Amygdala (tissue), 56 donors: ENCODE measurements at places on chromosomes 11 and 22.
A peak's percentile ranks its signal among the peaks of the same experiment; 100 is the strongest.

- DNase-seq, result no peak
These were observed 22.1 kb upstream of the SYT7 start for GRCh38 chr11:61602775-61603569.

- DNase-seq, result no peak
These were observed 49.6 kb downstream of the BARX2 start for GRCh38 chr11:129425214-129425613.

- DNase-seq, result no peak
These were observed 3.1 kb upstream of the ARHGEF12 start for GRCh38 chr11:120332822-120333716.

DNA sequence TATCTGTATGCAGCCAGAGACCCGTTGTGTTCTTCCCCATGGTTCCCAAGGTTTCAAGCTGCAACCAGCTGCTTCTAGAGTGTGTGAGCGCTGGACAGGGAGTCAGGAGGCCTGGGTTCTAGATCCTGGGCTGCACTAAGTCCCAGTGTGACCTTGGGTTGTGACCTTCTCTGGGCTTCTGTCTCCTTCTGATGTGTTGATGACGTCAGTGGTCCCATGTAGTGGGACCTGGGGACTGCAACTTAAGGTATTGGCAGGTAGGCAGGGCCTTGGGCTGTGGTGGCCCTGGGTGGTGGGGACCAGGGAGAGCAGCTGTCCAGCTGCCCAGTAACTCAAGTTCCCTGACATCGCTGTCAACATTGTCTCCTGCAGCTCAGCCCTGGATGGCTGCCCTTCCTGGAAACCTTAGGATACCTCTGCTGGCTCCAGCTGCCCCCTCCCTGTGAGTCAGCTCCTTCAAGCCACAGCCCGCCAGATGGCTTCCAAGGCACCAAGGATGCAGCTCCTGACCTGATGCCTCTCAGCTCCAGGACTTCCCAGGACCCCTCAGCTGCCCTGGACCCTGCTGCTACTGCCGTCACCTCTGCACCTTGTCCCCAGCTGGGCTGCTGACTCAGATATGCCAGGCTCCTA lies 1.3 kb upstream of the PVALB start:
- DNase-seq, result no peak

GRCh38 chr11:108558222-108558621 lies 35.3 kb downstream of the EXPH5 start:
- DNase-seq, result no peak

DNA sequence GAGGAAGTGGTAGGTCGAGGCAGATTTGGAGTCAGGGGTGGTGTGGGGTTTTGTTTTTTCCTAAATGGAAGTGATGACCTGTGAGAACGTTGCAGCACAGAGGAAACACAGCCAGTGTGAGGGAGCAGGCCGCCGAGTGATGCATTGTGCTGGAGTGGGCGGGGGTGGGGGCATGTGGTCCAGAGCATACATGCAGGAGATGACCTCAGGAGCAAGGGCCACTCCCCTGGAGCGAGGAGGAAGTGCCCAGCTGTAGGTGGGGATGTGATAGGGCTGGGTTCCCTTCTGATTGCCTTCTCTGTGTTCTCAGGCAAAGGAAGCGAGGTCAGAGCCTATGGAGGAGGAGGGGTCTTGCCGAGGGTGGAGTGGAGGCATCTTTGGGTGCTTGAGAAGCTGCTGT lies 81.4 kb downstream of the PPP6R3 start:
- DNase-seq, result no peak

GRCh38 chr22:49900441-49901230 lies 17.6 kb downstream of the ALG12 start:
- DNase-seq, result no peak

GRCh38 chr11:3160252-3161031 lies 4.7 kb downstream of the OSBPL5 start:
- peak; percentile 90 for DNase-seq

GRCh38 chr11:27718346-27718862 lies 18.1 kb upstream of the BDNF start:
- DNase-seq, result no peak

DNA sequence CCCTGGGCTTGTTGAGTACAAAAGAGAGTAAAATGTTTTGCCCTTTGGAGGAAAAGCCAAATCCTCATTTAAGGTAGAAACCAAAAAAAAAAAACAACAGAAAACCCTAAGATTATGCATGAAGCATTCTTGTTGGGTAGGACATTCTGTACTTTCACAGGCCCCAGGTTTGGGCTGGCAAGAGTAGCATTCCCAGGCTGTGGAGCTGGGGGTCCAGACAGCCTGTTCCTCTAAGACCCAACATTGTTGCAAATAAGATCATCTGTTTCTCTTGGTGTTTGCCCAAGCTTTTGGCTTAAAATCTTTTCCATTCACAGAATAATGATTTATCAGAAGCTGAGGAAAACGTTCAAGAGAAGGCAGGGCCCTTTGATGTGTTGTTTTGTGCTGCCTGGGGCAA lies 123.8 kb downstream of the MICAL2 start:
- no peak for DNase-seq

DNA sequence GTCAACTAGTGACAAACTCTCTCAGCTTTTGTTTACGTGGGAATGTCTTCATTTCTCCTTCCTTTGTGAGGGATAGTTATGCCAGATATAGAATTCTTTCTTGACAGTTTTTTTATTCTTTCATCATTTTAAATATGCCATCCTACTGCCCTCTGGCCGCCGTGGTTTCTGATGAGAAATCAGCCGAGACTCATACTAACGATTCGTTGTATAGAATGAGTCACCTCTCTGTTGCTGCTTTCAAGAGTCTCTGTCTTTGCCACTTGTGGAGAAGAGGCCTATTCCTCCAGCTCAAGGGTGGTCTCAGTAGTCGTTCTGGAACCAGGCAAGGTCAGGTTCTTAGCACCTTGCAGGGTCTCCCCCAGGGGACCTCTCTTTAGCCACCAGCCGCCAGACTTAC lies 8.0 kb downstream of the MYO7A start:
- no peak for DNase-seq

DNA sequence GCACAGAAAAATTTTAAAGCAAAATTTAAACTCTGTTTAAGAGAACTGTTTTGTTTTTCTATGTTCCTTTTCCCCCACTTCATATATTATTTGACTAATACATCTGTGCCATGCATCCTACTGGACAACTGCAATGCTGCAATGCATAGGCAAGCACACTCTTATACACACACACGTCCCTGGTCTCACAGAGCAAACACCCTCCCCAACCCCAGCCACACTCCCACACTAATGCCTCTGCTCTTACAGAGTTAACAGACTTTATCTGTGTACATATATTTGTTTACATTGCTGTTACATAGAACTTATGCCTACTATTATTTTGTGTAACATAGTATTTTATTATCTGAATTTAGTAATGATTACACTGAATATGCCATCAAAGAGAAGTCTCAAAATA lies 25.5 kb upstream of the CTSC start:
- no peak for DNase-seq

DNA sequence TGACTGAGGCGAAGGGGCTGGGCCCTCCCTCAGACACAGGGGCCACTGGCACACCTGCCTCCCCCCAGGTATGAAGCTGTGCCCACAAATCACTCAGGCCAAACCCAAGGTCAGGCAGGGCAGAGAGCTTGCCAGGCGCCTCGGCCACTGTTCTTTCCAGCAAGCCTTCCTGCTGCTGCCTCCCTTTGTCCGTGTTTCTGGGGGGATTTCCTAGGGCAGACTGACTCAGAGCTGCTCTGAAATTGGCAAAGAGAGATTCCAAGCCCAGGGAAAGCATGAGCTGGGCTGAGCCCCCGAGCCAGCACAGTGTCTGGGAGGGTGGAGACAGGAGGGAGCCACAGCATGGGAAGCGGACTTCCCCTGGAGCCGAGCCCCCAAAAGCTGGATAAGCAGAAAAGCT lies 33.2 kb downstream of the PPP2R1B start:
- no peak for DNase-seq

DNA sequence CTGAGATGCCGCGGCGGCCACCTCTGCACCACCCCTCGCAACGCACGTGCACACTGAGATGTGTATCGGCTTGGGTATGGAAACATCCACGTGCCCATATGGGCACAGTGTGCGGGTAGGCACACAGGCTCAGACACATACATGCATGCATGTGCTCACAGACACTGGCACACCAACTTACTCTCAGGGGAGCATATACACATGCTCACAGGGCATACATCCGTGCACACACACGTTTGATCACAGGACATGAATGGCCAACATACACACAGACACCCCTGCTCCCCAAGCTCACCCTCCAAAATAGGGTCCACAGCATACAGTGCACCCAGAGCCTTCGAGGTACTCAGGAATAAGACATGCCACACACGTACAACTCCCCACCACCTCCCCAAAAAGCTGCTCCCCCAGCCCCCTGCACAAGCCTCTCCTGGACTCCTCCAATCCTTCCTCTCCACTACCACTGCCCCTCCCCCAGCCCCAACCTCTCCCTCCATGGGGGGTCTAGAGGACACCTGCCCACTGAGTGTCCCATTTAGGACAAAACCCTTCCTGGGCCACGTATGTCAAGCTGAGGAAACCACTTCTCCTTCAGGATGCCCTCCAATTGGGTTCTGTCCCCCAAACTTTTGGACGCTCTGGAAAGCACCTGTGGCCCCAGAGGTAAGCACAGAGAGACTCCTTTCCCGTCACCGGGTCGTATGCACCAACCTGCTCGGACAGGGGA lies 53.1 kb downstream of the SLC22A12 start:
- DNase-seq, result peak; percentile 66

- no peak for DNase-seq
These were observed 52.2 kb downstream of the GAB2 start for GRCh38 chr11:78365381-78365792.

- DNase-seq, result peak; percentile 32
These were observed 1.8 kb downstream of the SIK3 start for GRCh38 chr11:117096201-117096991.

DNA sequence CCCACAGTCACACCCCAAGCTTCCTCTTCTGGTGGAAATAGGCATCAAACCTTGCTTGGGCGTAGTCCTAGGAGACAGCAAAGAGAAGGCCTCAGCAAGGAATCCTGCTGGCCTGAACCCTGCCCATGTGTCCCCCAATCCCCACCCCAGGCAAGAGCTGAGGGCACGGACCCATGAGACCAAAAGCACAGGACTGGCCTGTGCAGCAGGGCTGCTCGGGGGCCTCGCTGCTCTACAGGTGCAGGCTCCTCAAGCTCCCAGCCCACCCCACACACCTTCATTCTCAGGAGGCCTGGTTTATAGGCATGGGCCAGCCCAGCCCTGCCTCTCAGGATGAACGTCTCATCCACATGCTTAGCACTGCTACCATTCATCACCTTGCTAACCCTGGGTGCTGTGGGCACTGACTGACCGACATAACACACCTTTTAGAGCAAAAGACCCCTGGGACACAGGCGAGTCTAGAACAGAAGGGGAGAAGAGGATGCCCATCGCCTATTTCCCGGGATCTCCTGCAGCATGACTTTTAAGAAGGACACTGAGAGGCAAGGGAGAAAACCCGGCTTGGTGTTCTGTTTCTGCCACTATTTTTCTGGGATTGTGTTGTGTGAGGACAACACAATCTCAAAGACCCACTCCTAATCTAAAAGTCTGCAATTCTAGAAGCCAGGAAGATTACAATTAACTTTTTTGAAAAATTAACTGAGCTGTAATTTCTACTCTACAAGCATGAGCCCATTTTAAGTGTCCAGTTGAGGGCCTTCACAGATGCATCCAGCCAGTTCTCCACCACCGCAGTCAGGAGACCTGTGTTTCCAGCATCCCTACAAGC lies 15.4 kb downstream of the TCIRG1 start:
- DNase-seq, result no peak

DNA sequence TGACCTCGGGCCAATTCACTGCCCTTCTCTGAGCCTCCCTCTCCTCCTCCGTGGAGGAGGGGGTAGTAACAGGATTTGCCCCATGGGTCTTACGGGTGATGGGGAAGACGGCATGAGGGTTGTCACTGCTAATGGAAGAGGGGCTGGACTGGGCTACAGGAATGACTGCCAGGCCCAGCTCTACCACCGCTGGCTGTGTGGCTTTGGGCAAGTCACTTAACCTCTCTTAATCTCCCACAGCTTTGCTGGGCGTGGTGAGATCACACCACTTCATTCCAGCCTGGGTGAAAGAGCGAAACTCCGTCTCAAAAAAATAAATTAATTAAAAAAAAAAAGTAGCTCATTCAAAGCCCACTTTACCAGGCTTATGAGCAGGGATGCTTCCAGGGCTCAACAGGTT lies 2.8 kb downstream of the SYT12 start:
- no peak for DNase-seq

GRCh38 chr11:95715777-95716241 lies 73.8 kb downstream of the FAM76B start:
- no peak for DNase-seq

DNA sequence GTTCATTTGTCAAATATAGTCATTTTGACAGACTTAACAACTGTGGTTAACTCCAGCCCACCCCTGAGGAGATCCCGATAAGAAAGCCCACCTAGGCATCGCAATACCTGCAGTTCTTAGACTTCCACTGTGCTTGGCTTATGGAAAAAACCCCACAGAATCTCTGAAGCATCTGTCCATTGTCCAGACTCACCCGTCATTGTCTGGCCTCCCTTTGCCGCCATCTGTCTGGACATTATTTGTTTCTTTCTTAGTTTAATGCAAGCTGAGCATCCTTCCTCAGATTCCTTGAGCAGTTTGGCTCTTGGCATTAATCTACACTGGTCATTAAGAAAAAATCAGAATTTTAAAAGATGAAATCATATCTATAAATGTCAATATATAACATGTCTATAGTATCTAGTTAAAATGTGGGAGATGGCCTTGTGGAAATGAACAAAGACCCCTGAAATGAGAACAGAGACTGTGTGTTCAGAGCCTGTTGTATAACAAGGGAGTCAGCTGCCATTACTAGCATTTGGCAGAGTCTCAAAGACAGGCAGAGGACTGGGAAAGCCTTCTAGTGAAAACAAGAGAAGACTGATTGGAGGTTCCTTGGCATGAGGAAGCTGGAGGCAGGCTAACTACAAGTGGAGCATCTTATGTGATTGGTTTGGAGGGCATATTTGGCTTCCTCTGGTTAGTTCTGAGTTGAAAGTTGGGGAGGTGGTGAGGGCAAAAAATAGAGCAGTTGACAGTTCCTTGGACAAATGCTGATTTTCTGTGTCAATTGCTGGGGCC lies 80.4 kb downstream of the SPON1 start:
- DNase-seq, result no peak

GRCh38 chr11:46278387-46279125 lies 1.1 kb downstream of the CREB3L1 start:
- DNase-seq, result no peak

DNA sequence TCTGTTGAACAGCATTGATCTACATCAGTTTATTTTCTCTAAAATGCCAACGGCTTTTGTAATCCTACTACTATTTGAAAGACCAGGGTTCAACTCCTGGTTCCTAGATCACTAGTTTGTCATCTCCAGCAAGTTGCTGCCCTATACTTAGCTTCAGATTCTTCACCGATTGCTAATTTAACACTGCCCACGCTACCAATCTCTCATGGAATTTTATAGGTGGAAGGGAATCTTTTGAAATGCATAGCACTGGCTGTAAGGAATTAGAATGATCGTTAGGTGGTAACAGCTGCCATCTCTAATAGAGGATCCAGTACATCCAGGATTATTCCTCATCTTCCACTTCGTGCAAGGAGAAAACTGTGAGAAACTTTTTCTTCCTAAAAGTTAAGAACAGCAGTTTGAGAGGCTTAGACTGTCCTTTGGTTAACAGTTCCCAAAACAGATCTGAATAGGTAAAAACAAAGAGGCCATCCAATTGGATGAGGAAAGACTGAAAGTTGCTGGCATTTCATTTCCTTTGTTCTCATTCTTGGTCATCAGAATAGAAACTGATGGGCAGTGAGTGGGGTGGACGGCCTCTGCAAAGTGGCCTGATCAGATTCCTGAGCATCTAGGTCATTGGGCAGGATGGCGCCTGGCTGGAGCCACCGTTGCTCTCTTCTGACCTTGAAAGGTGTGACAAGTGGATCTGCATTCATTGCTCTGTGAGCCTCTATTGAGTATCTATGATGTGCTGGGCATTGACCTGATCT lies 236.3 kb upstream of the SORL1-AS1 start:
- no peak for DNase-seq
